ENCODE measurements at places on chromosomes 11 and 22.
A peak's percentile ranks its signal among the peaks of the same experiment; 100 is the strongest.

DNA sequence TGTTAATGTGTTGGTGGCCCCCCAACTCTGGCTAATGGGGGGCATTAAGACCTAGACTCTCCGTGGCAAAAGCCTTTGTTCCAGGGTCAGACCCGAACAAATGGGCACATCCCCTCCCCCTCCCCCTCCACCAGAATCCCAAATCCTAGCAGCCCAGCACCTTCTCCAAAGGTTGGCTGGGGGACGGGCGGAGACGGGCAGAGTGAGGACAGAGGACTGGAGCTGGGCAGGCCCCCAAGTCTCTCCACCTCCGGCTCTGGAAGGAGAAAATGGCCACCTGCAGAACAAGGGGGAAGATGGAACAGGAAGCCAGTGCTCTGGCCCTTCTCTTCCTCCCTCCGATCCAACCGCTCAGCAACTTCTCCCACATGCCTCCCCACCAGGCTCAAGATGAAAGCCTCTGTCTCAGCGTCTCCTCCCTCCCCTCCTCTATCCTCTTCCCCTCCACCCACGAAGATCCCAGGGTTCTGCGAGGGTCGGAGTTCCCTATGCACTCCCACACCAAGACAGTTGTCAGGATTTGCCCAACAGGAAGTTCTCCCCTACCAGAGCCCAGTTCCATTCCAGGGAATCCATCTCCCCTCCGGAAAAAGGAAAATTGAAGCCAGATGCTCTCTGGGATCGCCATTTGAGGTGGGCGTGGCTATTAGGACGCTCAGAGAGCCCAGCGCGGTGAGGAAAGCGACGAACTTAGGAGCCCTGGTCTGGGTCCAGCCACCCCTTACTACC lies 20.1 kb downstream of the ADA2 start:
- DNase-seq = peak; percentile 64

- DNase-seq = no peak
Observed at GRCh38 chr11:133386262-133386661, 146.0 kb downstream of the OPCML start.

GRCh38 chr22:41966607-41967240 lies 2.5 kb upstream of the SEPTIN3 start:
- DNase-seq = peak; percentile 78

DNA sequence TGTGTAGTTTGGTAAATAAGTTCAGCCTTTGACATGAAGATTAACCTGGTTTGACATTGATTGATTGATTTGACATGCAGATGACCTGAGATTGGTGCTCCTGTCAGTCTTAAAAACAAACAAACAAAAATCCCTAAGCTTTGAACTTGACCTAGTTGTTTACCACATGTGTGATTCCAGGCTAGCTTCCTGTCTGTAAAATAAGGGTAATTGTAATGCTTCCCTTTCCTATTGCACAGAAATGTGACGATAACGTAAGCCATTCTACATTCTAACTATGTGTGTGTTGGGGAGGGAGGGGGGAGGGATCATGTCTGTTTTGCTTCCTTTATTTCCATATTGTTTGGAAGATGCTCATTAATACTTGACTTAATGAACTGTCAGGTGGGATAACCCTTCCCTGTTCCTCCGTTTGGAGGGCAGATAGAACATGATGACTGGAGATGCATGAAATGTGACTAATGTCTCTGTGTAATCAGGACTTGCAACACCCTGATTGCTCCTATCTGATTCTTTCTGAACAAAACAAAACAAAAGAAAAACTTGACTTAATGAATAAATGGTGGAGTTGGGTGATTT lies 106.1 kb upstream of the CLMP start:
- DNase-seq = no peak

- DNase-seq = no peak
Observed at GRCh38 chr11:102427068-102427467, 25.5 kb downstream of the TMEM123 start.
